ENCODE measurements at places on chromosomes 6 and 20. TPM values are rescaled to one million over a fixed set of nuclear protein-coding genes. Genes with fewer than 3 reads are reported as not detected.
A peak's percentile ranks its signal among the peaks of the same experiment; 100 is the strongest.

CST5 gene
- 1.3 TPM for total RNA-seq

C20orf144 gene
- not detected for total RNA-seq

GSTA2 gene
- total RNA-seq, result 441 TPM

COL21A1 gene
- total RNA-seq, result 59.2 TPM

ZNF322 gene
- total RNA-seq, result 26.6 TPM

GRCh38 chr6:24492475-24492874 lies 2.3 kb upstream of the ALDH5A1 start:
- peak; percentile 17 for DNase-seq

- no peak for DNase-seq
These were observed 23.8 kb downstream of the MAN1A1 start for GRCh38 chr6:119325559-119326265.

DNA sequence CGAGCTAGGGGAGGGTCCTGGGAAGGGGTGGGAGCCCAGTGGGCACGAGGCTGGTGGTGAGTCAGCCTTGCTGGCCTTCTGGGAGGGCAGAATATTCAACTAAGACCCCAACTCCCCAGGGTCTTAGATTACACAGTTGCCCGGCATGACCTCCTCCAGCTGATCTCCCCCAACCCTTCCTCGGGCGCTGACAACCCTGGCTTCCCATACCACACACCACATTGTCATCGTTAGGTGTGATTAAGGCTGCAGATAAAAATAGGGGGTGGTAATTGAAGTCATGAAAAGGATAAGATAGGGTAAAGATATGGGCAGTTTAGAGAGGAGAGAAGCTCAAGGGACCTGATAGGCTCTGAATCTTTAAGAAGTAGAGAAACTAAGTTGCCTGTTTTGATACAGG lies 10.5 kb downstream of the CDC40 start:
- no peak for DNase-seq

DNA sequence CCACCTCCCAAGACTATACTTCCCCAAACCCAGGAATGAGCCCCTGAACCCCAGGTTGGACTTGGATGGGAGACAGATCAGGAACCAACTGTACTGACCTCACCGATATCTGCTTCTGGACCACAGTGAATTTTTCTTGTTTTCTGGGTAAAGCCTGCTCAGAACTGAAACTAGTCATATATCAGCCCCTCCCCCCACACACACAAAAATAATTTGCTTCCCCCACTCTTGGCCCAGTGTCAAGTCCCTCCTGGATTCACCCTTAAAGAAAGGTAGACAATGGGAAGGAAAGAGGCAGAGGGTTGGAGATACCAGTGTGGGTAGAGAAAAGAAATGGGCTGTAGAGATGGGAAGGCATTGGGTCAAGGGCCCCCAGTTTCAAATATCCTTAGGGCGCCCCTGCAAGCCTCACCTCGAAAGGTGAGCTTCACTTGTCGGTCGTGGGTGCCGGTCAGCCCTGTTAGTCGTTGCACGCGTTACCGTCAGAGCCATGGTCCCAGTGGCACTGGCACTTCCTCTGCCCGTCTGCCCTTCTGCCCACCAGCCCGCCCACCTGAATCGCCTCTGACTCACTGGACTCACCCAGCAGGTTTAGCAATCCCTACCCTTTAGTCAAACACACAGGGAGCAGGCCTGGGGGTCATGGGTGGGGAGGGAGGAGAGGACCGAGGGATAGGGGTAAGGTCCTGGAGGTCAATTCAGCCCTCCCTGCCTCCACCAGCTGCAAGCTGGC lies 8.5 kb upstream of the SPAG4 start:
- no peak for DNase-seq

GRCh38 chr6:162055365-162055764 lies 672.2 kb downstream of the PRKN start:
- no peak for DNase-seq

GRCh38 chr6:139402876-139403386 lies 28.5 kb upstream of the CITED2 start:
- DNase-seq, result no peak

DNA sequence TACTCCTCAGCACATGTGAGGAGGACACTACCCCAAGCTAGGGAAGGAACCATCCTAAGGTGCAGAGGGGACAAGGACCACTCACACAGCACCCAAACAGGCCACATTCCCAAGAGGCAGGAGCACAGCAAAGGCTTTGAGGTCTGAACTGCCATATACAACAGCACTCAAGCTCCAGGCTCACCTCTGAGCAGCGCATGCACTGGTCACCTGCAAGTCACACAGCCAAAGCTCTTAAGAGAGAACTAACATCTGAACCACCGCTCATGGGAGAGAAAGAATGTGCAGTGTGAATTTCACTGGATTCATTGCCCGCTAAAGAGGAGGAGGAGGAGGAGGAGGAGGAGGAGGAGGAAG lies 31.0 kb downstream of the NPEPL1 start:
- DNase-seq, result no peak

DNA sequence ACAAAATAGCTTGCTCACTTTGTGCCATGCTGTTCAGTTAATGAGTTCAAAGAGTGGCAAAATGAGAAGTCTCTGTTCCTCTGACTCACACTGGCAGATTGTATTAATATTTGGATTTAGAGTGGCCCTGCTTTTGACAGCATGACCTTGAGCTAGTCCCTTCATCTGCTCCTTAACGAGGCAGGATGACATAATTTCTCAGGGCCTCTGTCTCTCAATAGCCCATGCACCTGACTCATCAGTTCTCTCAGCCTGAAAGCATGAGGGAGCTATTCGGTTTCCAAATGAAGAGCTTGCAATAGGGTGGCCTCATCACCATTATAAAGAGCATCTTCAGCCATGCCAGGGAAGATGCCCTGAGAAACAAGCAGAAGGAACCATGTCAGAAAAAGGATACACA lies 38.2 kb downstream of the CAP2 start:
- no peak for DNase-seq

DNA sequence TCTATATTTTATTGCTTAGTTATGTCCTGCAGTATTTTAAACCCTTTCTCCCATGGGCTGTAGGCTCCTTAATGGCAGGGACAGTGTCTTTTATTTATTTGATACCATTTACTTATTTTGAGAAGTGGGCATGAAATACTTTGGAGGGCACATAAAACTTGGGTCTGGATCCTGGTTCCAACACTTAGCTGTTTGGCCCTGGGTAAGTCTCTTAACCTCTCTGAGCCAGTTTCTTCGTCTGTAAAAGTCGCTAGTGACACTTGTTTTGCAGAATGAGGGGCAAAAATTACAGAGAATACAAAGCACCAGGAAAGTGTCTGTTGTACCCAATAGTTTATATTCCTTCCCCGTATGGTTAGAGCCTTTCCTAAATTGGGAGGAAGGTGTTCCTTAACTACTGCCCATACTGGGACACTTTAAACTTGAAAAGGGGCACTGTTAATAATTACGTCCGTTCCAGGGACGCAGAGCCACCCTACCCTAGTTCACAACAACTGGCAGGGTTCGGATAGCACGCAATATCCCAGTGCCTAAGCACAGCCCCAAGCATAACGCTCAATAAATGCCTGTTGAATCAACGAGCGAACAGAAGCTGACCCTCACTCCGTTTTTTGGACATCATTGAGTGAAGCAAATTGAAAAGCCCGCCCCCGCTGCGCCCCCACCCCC lies 6.0 kb upstream of the ARMC12 start:
- no peak for DNase-seq

GRCh38 chr6:56890066-56890465 lies 64.8 kb upstream of the BEND6 start:
- no peak for DNase-seq

DNA sequence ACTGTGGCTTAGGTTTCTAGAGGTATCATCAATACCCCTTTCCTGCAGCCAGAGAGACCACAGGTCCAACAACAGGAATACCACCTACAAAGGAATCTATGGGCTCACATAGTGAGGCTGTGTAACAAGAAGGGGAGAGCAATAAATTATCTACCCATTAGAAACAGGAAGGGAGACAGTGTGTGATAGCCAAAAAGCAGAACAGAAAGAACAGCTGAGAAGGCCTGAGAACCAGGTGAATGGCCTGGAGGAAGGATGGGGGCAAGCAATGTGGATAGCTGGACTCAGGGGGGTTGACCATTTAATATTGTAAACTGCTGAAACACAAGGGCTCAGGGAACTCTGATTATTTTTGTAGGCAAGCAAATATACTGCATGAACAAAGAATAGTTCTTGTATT lies 628.2 kb downstream of the COL12A1 start:
- DNase-seq, result no peak

DNA sequence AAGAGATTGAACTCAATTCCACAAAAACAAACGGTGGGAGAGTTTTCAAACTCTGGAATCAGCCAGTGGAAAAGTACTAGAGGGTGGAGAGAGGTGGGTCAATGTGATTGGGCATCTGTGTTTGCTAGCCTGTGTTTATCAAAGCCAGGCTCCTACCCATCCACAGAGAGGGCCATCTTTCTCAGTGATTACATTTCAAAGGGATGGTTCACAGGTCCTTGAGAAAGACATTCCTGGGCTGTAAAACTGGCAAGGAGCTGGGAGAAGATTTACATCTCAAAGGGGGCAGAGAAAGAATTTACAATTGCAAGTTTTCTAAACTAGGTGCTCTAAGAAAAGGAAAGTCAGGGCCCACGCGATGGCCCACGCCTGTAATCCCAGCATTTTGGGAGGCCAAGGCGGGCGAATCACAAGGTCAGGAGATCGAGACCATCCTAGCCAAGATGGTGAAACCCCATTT lies 146.8 kb upstream of the UST start:
- peak; percentile 28 for DNase-seq

DNA sequence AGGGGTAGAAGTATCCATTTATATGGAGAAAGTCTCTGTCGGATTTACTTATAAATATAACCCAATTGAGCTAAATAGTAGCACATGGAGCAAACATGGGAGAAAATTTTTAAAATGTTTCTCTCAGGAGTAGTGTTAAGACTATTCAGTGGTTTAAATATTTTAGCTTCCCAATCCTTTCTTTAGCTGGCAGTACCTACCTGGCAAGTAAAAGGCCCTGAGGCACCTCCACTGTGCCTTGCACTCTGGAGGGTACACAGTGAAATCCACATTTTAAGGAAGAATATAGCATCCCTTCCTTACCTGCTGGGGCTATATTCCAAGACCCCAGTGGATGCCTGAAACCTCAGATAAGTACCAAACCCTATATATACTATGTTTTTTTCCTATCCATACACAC lies 124.2 kb downstream of the KLHL32 start:
- DNase-seq, result no peak

DNA sequence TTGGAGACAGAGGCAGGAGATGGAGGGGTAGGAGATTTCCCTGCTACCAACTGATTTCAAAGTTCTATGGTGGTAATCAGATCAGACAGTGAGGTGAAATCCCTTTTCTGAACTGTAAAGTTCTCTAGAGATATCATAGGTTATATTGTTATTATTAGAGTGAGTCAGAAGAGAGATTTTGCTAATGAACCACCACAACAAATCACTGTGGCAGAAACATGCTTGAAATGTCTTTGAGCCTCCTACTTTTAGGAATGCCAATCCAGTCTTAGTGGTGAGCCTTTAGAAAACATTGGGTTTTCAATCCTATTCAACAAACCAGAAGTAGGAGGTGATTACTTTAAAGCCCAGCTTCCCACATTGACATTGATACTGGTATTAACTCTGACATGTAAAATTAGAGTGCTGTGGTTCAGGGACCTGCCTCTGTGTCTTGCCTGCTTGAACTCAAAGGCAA lies 136.7 kb upstream of the CNR1 start:
- no peak for DNase-seq

- DNase-seq, result no peak
These were observed 8.2 kb upstream of the PYGB start for GRCh38 chr20:25239387-25240370.

GRCh38 chr6:21847711-21848480 lies 254.3 kb downstream of the SOX4 start:
- DNase-seq, result no peak

DNA sequence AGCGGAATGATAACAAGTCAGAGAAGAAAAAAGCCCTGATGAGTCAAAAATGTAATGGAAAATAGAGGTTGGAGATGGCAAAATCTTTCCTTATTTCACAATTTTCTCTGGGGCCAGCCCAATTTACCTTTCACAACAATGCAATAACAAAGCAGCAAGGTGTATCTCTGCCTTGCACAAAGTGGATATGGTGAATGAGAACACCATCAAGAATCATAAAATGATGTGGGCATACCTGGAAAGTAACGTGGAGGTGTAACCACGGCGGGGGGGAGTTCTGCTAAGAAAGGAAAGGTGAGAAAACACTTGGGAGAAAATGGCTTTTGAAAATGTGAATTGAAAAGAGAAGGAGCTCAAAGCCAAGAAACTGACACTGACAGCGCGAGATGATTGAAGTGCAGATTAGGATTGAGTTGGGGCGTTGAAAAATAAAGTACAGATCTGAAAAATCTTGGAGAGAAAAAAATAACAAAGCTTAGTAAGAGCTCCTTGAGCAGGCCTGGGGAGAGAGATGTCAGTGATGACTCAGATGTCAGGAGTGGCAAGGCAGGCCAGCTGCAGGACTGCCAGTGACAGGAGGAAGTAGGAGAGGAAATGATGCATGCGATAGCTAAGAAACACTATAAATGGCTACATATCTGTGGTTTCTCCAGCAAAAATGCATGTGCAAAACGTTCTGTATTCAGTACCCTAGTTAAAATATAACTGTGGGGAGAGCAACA lies 26.2 kb downstream of the ARHGAP18 start:
- peak; percentile 85 for DNase-seq

GRCh38 chr6:34554291-34555006 lies 1.7 kb downstream of the SPDEF start:
- DNase-seq, result no peak

- DNase-seq, result no peak
These were observed 207.5 kb upstream of the ADGRB3 start for GRCh38 chr6:68427630-68428029.

GRCh38 chr6:136524936-136525413 lies 25.2 kb downstream of the MAP7 start:
- no peak for DNase-seq

GRCh38 chr6:119158057-119158848 lies 79.8 kb upstream of the FAM184A start:
- DNase-seq, result no peak

DNA sequence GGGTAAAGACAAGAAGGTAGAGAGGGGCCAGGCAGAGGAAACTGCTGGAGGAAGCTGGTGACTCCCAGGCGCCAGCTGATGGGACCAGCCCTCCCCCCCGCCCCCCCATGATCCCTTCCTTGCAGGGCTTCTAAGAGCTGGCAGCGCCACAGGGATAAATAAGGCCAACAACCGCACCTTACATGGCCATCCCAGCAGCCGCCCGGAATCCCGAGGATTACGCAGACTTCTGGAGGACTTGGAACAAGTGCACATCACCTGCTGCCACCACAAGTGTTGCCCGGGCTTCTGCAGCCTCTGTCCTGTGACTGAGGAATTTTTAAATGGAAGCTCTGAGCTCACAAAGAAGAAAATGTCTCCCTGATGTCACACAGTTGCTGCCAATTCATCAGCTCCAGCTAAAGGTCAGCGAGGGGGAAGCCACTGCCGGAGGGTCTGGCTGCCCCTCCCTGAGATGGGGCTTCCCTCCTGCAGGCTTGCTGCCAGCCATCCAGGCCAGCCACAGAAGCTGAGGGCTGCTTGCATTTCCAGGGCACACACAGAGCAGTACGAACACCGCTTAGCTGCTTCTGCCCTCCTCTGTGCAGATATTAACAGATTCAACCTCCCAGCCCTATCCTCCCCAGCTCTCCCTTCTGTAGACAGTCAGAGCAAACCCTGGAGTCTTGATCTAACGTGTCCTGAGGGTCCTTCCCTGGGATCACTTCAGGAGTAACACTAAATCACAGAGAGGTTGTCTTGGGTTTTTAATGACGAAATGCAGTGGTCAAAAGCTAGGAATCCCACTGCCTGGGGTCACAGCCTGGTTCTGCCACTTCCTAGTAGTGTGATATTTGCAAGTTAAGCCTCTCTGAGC lies 38.6 kb upstream of the PIM1 start:
- peak; percentile 45 for DNase-seq

Data from hepatocyte (in vitro differentiated cells).